ENCODE measurements at places on chromosomes 6 and 20. TPM values are rescaled to one million over a fixed set of nuclear protein-coding genes. Genes with fewer than 3 reads are reported as not detected.

GRCh38 chr20:49979030-49979832, 3.5 kb upstream of the SNAI1 start:
- DNase-seq: no peak

DNA sequence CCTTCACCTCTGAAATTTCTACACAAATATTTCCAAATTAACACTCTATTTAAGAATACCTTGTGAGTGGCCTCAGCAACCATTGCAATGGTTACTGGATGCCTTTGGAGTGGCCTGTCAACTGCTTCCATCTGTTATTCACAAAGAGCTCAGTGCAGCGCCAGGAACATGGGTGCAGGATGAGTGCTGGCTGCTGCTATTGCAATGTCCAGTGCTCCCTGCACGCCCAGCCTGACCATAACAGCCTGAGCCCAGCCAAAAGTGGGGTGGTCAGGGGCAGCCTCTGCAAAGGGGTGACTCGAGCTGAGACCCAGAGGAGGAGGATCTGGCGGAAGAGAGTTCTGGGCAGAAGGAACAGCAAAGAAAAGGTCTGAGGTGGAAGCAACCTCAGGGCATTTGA, 18.4 kb downstream of the CASS4 start:
- DNase-seq: no peak

DNA sequence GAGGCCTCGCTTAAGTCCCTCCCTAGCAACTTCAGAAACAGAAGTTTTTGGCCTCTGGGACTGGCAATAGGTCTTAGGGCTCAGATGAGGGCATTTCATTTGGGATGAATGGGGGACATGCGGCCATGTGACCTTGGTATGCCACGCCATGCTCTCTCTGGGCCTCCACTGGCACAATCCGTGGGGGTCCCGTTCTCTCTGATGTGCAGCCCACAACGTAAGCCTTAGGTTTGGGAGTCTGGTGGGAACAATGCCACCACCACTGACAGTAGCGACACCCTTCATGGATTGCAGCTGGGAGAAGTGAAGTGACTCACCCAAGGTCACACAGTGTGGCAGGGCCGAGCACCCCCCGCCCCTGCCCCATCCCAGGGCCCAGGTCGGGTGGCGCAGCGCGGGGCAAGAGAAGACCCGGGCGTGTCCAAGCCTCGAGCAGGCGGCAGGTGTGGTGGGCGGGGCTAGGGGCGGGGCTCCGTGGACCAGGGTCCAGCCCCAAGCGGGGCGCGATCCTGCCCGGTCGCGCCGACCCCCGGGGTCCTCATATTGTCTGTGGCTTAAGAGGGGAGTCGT, 864 bp upstream of the CEBPB start:
- DNase-seq: no peak

DNA sequence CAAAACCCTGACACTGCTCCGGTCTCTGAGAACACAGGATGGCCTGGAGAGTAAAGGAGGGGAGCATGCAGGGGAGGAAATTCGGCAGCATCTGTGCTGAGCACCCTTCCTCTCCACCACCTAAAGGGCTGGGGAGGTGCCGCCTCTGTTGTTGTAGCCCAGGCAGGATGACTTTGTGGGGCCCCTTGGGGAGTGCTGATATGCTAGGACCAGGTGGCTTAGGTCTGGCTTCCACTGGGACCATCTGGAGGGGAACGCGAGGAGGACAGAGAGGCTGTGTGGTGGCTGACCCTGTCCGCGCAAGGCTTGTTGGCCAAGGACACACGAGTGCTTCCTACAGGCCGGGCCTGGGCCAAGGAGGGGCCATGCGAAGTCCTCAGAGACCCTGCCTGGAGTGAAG, 9.9 kb upstream of the RPS6KA2 start:
- no peak for DNase-seq

Gene PRDM13
- polyA plus RNA-seq: not detected

DNA sequence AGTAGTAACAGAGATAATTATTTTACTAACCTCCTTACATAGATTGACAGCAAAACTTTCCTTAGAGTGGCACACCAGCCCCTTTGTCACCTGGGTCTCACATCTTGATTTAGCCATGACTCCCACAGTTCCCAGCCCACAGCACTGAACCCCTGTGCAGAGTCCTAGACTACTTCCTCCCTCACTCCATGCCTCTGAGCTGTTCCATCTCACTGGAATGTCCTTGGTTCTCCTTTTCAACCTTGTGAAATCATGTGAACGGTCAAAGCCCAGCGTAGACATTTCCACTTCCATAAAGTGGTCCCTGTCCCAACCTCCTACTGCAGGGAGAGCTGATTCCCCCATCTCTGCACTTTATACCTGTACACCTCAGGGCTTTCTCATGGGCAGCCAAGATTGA, 19.7 kb downstream of the CGA start:
- DNase-seq: no peak

- DNase-seq: no peak
Observed at GRCh38 chr6:167748458-167749379, 78.0 kb upstream of the AFDN start.

GRCh38 chr6:35977308-35977707, 47.1 kb downstream of the SLC26A8 start:
- no peak for DNase-seq

Gene GDAP1L1
- not detected for polyA plus RNA-seq

- no peak for DNase-seq
Observed at GRCh38 chr6:160312900-160313299, 35.3 kb upstream of the SLC22A3 start.

- DNase-seq: no peak
Observed at GRCh38 chr6:91358986-91359385, 772.1 kb upstream of the MAP3K7 start.

Gene LKAAEAR1
- polyA plus RNA-seq: not detected

GRCh38 chr6:87257046-87257445, 65.3 kb upstream of the SMIM8 start:
- DNase-seq: no peak

GRCh38 chr6:170006900-170007467, 255.6 kb downstream of the ERMARD start:
- no peak for DNase-seq

GRCh38 chr20:51542571-51543421, at the start of gene NFATC2:
Gene NFATC2 (minus strand): TSS chr20:51542719. CDS start chr20:51542499, 220 bp downstream.
- DNase-seq: no peak

- DNase-seq: no peak
Observed at GRCh38 chr6:28816909-28817807, 106.6 kb downstream of the TRIM27 start.

DNA sequence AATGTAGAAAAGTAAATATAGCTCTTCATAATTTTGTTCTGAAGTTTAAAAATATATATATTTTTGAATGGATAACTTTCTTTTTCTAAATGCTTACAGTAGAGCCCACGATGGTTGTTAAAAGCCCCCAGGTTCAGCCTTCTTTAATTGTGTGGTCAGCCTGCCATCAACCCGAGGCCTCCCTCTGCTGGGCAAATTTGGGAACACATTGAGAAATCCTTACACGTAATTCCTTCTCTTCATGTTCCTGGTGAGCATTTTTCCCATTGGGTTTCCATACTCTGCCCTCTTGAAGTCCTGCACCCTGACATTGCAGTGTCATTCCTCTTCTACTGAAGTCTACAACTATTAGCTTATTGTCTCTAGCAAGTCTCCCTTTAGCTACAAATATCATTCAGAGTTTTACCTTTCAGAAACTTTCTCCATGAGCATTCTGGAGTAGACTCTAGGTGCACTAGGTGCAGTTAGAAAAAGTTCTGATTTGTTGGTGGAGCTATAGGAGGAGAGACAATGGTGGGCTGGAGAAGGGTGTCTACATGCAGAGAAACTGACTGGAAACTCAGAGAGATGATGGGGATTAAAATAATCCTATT, 40.6 kb downstream of the TRIM38 start:
- DNase-seq: peak; percentile 54

GRCh38 chr6:164039954-164040375, 625.4 kb downstream of the QKI start:
- DNase-seq: no peak

DNA sequence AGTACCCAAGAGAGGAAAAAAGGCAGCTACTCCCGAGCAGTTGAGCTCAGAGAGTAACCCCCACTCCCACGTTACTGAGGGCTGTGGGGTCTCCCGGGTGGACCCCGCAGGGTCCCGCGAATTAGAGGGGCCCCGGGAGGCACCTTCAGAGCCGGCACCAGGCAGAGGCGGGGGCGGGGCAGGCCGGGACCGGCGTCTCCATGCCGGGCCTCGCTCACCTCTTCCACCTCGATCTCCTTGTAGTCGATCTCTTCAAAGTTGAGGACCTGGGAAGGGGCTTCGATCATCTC, 381 bp downstream of the MAP3K7 start:
- no peak for DNase-seq

DNA sequence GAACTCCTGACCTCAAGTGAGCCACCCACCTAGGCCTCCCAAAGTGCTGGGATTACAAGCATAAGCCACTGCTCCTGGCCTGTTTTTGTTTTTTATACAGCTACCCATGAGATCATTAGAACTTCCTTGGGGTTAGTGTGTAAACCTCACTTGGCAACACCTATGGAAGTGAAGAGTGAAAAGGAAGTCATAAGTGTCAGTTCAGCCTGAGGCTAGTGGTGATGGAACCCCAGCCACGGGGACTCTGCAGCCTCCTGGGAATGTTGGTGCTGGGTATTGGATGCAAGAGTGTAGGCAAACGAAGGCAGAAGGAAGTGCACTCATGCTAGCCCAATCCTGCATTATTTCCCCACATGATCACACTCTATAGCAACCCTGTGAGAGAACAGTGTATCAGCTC, 33.6 kb upstream of the FUCA2 start:
- DNase-seq: no peak

DNA sequence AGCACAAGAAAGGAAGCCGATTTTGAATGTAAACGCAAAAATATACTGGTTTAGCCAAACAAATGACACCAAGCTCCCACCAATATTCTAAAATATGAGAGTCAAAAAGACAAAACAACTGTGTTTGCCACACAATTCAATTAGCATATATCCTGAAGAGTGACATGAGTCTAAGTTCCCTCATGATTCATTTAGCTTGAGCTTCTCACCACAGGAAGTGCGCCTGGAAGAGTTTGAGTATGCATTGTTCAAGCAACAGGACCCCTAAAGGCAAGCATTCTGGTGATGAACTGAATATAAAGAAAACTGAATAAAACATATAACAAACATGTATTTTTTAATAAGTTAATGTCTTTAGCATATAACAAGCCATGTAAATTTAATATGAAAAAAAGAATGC, 115.2 kb upstream of the RUNX2 start:
- no peak for DNase-seq

DNA sequence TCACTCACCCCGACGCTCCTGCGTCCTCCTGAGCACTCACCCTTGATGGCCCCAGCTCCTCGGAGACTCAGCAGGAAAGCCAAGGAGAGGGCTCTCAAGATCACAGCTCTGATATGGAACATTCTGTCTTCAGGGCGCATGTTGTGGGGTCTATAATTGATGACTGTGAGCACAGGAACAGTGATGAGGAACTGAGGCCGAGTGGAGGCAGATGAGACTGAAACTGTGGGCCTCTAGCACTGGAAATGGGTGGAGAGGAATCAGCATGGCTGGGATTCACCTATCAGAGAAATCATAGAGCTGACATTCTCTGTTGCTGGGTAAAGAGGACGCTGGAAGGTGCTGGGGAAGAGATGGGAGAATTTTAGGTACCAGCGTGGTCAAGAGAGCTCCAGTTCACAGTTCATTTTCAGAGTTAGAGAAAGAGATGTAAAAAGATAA, at the start of gene HLA-DPA1:
HLA-DPA1 (minus strand) TSS at position 219 of the 441 bp plus-strand sequence.
- DNase-seq: no peak

DNA sequence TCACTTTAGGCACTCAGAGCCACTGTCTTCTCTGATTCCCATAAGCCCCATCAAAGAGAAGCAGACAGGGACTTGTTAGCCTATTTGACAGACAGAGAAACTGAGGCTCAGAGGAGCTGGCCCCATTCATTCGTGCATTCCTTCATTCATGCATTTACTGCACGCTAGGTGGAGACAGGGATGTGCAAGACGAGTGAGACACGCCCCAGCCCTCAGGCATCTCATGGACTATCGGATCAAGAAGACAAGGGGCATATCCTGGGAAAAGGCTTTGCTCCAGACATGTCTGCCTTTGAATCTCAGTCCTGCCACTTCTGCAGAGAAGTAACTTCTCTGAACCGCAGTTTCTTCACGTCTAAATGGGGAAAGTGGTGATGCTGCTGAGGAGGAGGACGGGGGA, 54.1 kb downstream of the BPIFB1 start:
- no peak for DNase-seq

Gene LTB
- 1.1 TPM for polyA plus RNA-seq

GRCh38 chr20:53828088-53828681, 234.5 kb upstream of the ZNF217 start:
- DNase-seq: peak; percentile 41

Gene DCDC2
- polyA plus RNA-seq: 139 TPM

GRCh38 chr6:96110878-96111277, 95.1 kb downstream of the FUT9 start:
- no peak for DNase-seq

- no peak for DNase-seq
Observed at GRCh38 chr6:43733471-43734293, 36.3 kb upstream of the VEGFA start.

Gene MUC21
- not detected for polyA plus RNA-seq

DNA sequence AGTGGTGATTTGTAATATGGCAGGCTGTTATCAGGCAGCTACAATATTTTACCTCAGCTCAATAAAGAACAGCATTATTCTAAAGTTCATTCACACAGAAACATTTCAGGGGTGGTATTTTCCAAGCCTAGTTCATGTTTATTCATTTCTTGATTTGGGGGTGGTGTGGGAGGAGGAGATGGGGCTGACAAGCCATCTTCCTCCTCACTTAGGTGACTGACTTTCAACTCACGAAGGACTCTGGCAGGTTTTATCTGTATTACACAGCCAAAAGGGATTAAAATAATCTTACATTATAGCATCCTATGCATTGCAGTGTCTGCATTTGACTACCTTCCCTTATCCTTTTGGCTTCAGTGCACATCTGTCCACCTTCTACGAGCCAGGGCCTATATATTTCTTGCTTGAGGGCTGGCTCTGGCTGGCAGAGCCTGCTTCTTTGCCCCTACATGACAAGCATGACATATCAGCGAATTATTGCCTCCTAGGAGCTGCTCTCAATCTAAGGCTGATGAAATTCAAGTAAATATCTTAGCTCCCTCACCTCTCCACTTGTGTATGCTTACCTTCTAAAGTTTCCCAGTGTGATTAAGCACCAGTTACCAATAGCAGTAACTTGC, 20.0 kb downstream of the KHDRBS2 start:
- no peak for DNase-seq

Gene PRL
- polyA plus RNA-seq: 0.10 TPM

GRCh38 chr20:39861381-39861780, 827.7 kb downstream of the MAFB start:
- no peak for DNase-seq

Gene KCNK15
- polyA plus RNA-seq: 0.09 TPM

Gene PLCB4
- polyA plus RNA-seq: 13.7 TPM

- no peak for DNase-seq
Observed at GRCh38 chr6:148195511-148195910, 147.1 kb upstream of the SASH1 start.

Gene NKAIN2
- 25.3 TPM for polyA plus RNA-seq

Gene HLA-DPA1
- 18.7 TPM for polyA plus RNA-seq

- DNase-seq: no peak
Observed at GRCh38 chr20:34824806-34825529, 483 bp downstream of the NCOA6 start.

Measured in right renal pelvis (tissue), 4 donors.